ENCODE measurements at places on chromosomes 11 and 22. TPM values are rescaled to one million over a fixed set of nuclear protein-coding genes. Genes with fewer than 3 reads are reported as not detected.

Gene CCDC15
- polyA plus RNA-seq = 2.5 TPM

Gene MIOX
- polyA plus RNA-seq = 0.60 TPM

Gene TEX54
- polyA plus RNA-seq = 0.76 TPM

Gene DDTL
- polyA plus RNA-seq = 11.2 TPM

Gene ACER3
- polyA plus RNA-seq = 9.4 TPM

Gene MYEOV
- polyA plus RNA-seq = 0.03 TPM

DNA sequence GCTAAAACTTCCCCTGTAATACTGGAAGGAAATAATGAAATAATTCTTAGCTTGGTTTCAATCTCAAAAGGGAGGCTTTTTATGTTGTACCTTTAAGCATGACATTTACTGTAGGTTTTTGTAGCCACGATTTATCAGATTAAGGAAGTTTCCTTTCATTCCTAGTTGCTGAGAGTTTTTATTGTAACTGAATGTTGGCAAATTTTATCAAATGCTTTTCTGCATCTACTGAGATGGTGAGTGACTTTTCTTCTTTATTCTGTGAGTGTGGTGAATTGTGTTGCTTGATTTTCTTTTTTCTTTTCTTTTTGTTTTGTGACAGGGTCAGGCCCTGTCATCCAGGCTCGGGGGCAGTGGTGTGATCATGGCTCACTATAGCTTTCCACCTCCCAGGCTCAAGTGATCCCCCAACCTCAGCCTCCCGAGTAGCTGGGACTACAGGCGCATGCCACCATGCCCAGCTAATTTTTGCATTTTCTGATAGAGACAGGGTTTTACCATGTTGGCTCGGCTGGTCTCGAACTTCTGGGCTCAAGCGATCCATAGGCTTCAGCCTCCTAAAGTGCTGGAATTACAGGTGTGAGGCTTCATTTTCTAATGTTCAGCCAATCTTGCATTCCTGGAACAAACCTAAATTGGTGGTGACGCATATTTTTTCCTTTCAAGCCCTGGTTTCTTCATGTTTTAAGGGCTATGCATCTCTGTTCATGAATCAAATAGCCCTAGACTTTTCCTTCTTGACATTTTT is 26.2 kb downstream of the SUSD2 start:
- no peaks in the 10 kb centered on the region for H3K36me3 ChIP-seq
- H3K4me1 ChIP-seq = no peaks in the 10 kb centered on the region
- DNase-seq = no peak
- no peak overlapping the region for H3K27ac ChIP-seq

- DNase-seq = no peak
- H3K4me3 ChIP-seq = no peak overlapping the region
- H3K4me1 ChIP-seq = no peaks in the 10 kb centered on the region
- no peaks in the 10 kb centered on the region for H3K36me3 ChIP-seq
These were observed 962.9 kb downstream of the BRD1 start for GRCh38 chr22:48864748-48865147.

DNA sequence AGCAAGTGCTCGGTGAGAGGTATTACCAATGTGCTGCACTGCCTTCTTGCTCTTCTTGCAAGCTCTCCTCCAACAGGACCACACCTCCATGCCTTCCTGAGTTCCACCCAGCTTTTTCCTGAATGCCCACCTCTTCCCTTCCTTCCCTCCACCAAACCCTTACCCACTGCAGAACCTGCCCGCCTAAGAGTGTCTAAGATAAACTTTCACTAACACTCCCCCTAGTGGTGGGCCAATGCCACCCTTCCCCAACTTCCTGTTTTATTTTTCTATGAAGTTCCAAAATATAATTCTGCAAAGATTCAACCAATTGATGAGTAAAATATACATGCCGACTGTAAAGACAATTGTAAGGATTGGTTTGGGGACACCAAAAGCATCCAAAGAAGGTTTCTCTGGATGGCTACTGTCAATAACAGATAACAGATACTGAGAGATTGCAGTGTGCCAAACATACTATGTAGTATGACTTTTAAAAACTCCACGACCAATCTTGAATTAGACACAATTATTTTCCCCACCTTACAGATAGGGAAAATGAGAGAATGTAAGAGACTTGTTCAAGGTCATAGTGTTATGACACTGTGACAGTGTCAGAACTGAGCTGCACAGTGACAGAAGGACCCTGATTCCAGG is 38.6 kb upstream of the BMAL1 start:
- H3K27ac ChIP-seq = no peak overlapping the region
- no peak overlapping the region for H3K4me3 ChIP-seq
- no peaks in the 10 kb centered on the region for H3K27me3 ChIP-seq
- H3K4me1 ChIP-seq = peaks cover 5% of the 10 kb centered on the region
- H3K36me3 ChIP-seq = no peaks in the 10 kb centered on the region

DNA sequence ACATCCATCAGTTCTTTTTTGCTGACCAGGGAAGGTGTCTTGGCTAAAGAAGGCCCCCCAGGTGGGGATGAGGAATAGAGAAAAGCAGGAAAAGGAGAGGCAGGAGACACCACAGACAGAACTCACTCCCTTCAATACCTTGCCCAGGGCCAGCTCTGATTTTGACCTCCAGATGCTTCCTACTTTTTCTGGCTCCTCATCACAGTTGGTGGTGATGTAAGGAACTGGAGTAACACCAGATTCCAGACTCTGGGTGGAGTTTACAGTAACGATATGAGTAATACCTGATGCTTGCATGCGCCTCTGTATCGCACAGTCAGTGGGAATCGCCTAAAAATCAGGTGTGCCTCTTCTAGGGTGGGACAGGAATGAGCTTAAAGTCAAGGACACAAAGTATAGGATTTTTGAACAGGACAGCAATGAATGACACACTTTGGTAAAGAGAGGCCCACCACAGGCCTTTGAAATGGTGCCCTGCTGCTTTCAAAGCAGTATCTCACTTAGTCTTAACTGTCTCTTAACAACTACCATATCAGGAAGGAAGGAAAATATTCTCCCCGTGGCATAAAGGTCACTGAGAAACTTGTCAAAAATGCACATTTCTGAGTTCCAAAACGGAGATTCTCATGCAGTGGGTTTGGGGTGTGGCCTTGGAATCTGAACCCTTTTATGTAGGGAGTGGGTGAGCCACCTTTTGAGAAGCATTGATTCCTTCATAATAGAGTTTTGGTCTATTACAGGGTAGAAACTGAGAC is 140.8 kb downstream of the SNX19 start:
- H3K27ac ChIP-seq = no peak overlapping the region
- H3K36me3 ChIP-seq = no peaks in the 10 kb centered on the region
- peaks cover 7% of the 10 kb centered on the region for H3K4me1 ChIP-seq
- H3K4me3 ChIP-seq = no peak overlapping the region

DNA sequence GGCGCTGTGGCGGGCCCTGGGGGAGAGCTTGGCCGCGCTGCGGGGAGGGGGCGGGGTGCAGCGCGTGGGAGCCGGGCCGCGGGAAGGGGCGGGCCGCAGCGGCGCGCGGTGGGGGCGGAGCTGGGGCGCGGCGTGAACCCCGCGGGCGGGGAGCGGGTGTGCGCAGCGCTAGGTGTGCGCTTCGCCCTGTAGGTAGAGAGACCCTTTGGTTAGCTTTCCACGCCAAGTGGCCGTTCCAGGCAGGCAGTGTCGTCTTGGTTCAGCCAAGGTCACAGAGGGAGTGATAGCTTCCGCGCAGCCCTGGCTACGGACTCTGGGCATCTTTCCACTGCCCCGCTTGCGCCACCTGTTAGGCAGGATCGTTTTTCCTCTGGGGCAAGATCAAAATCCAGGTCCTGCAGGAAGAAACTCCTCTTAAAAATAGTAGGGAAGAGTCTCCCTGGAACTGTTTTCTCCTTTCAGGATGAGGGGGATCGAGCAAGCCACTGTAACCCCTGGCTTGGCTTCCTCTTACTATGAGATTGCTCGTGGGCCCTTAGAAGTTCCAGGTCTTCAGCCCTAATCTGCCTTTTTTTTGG is 434 bp downstream of the BANF1 start:
- no peaks in the 10 kb centered on the region for H3K27me3 ChIP-seq
- H3K4me3 ChIP-seq = peak overlapping the region; percentile 84
- no peak for DNase-seq
- peaks cover 9% of the 10 kb centered on the region for H3K4me1 ChIP-seq
- H3K36me3 ChIP-seq = peaks cover 39% of the 10 kb centered on the region

- H3K4me1 ChIP-seq = no peaks in the 10 kb centered on the region
- no peak overlapping the region for H3K27ac ChIP-seq
- DNase-seq = no peak
- H3K27me3 ChIP-seq = no peaks in the 10 kb centered on the region
- no peaks in the 10 kb centered on the region for H3K36me3 ChIP-seq
These were observed 631.4 kb upstream of the LUZP2 start for GRCh38 chr11:23865341-23865975.

GRCh38 chr11:82003671-82004515 is 729.8 kb downstream of the FAM181B start:
- no peaks in the 10 kb centered on the region for H3K4me1 ChIP-seq
- no peaks in the 10 kb centered on the region for H3K27me3 ChIP-seq
- H3K36me3 ChIP-seq = no peaks in the 10 kb centered on the region
- H3K27ac ChIP-seq = no peak overlapping the region
- no peak overlapping the region for H3K4me3 ChIP-seq
- DNase-seq = no peak

DNA sequence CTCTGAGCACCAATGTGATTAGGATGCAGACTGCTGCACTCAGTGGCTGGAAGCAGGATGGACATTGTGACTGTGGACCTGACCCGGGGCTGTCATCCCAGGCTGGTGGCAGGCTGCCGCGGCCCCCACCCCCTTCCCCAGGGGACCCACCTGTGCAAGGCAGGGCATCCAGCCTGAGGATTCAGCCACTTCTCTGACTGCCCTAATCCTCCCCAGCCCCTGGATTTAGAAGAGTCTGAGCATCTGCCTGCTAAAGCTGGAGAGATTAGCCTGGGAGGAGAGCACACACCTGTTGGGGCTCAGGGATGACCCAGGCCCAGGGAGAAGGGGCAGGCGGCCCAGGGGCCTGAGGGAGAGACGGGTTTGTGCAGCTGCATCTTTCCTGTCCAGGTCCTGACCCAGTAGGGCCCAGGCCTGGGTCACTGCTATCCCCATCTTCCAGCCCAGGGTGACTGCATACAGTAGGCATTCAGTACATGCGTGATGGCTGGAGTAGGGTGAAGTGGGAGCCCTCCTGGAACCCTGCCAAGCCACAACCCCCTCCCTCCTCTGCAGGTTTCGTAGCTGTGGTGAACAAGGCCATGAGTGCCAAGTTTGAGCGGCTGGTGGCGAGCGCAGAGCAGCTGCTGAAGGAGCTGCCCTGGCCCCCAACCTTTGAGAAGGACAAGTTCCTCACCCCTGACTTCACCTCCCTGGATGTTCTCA is 12.1 kb downstream of the DPP3 start:
- no peaks in the 10 kb centered on the region for H3K27me3 ChIP-seq
- H3K4me1 ChIP-seq = peaks cover 25% of the 10 kb centered on the region
- DNase-seq = no peak
- H3K27ac ChIP-seq = peak overlapping the region; percentile 65

DNA sequence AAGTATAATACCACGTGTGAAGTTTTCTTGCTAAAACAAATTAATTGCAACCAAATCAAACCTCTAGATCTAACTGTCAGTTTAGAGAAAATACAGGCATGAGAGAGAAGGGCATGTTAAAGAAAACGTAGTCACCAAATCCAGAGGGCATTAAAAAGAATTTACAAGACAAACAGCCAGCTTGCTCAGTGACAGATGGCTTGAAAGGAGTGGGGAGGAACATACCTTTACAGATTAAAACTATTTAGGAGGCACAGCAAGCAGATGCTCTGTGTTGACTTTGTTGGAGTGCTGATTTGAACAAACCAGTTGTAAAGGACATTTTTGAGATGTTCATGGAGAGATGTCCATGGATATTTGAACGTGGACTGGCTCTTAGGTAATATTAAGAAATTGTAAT is 96.9 kb downstream of the ATXN10 start:
- H3K4me1 ChIP-seq = peaks cover 2% of the 10 kb centered on the region
- H3K27me3 ChIP-seq = no peaks in the 10 kb centered on the region
- DNase-seq = no peak
- no peak overlapping the region for H3K4me3 ChIP-seq
- H3K36me3 ChIP-seq = peaks cover 5% of the 10 kb centered on the region
- H3K27ac ChIP-seq = no peak overlapping the region

- no peak for DNase-seq
- H3K4me1 ChIP-seq = no peaks in the 10 kb centered on the region
- H3K36me3 ChIP-seq = no peaks in the 10 kb centered on the region
These were observed 154.2 kb downstream of the DLG2 start for GRCh38 chr11:85472953-85473352.

GRCh38 chr11:134385774-134386565 is 26.1 kb downstream of the B3GAT1 start:
- no peak overlapping the region for H3K4me3 ChIP-seq
- H3K27ac ChIP-seq = no peak overlapping the region
- H3K4me1 ChIP-seq = no peaks in the 10 kb centered on the region
- H3K36me3 ChIP-seq = no peaks in the 10 kb centered on the region

DNA sequence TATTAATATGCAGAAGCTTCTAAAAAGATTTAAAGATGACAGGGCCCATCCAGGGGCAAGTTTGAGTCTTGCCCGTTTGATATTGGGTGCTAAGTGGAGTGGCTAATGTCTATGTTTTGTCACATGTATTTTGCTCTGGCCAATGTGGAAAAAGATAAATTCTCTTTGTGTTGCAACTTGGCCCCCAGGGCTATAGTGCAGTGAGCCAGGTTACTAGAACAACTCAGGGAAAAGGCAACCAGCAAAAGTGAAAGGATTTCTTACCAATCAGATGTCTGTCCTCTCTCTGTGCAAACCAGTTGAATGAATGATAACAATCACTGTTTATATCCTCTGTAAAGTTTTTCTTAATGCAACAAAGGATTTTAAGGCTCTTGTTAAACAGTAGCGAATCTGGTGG is 4.6 kb upstream of the CLNS1A start:
- H3K4me3 ChIP-seq = no peak overlapping the region
- H3K27ac ChIP-seq = no peak overlapping the region
- DNase-seq = peak; percentile 30
- H3K4me1 ChIP-seq = peaks cover 4% of the 10 kb centered on the region
- H3K27me3 ChIP-seq = no peaks in the 10 kb centered on the region
- no peaks in the 10 kb centered on the region for H3K36me3 ChIP-seq

DNA sequence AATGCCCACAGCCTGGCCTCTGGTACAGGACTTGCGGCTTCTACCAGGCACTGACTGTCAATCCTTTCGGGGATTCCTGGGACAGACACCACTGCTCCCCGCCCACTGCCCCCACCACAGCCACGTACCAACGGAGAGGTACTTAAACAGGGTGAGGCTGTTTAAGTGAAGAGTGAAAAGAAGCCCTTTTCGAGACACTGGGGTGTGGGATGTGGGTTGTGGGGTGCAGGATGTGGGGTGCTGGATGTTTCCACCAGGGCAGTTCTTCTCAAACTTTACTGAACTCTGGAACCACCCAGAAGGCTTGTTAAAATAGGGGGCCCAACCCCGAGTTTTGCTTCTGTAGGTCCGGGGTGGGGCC is 34.2 kb upstream of the PRR5 start:
- H3K27ac ChIP-seq = no peak overlapping the region
- H3K4me3 ChIP-seq = peak overlapping the region; percentile 26
- H3K27me3 ChIP-seq = peaks cover 26% of the 10 kb centered on the region
- H3K4me1 ChIP-seq = peaks cover 12% of the 10 kb centered on the region
- DNase-seq = no peak

DNA sequence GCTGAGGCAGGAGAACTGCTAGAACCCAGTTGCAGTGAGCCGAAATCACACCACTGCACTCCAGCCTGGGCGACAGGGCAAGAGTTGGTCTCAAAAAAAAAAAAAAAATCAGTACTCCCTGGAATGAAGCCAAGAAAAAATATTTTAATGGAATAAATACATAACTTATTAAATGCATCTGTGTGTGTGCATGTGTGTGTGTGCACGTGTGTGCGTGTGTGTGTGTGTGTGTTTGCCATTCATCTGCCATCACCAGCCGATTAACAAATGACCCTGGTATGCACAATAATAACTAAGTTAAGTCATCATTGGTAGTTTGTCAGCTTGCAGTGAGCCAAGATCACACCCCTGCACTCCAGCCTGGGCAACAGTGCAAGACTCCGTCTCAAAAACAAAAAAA is 35.0 kb upstream of the SCGB1A1 start:
- H3K27ac ChIP-seq = no peak overlapping the region
- DNase-seq = no peak
- H3K36me3 ChIP-seq = no peaks in the 10 kb centered on the region
- H3K27me3 ChIP-seq = no peaks in the 10 kb centered on the region
- H3K4me1 ChIP-seq = peaks cover 12% of the 10 kb centered on the region
- H3K4me3 ChIP-seq = no peak overlapping the region
